Memory B cell (primary cell): ENCODE measurements at places on chromosomes 11 and 22.

DNA sequence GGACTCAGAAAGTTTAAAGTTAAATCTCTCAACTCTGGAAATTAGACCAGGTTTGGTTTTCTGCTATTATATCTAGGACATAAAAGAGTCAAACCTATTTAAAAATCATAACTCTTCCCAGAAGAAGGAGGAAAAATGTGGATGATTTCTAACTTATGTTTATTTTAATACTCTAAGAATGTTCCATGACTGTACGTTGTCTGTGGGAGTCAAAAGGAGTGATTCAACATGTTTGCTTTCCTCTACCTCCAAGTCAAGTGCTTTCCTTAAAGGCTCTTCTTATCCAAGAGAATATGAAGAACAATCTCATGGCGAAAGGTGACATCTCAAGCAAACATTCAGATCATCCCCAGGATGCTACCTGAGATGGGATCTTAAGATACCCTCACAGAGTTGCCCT is 21.6 kb downstream of the OR51E1 start:
- no peak for DNase-seq

DNA sequence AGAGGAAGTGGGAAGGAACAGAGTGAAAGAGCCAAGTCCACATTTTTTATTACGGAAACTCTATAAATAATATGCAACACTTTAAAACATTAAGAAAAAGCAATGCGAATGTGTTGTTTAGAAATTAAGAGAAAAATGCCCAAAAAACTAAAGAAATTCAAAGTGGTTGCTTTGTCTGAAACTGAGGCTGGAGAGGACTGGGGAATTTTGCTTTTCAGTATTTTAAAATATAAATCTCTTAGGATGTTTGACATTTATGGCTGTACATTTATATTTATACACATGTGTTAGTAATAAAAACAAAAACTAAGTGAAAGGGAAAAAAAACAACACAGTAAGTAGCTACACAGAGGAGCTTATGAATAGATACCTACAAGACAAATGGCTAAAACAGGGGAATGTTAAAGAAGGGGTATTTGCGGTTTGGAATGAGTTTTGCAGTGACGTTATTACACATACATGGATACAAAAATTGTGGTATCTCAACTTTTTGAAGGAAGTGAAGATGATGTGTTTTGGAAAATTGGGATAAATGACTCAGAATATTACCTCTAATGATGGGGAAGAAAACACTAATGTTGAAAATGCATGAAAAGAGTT is 97.0 kb upstream of the DRD2 start:
- no peak for DNase-seq

DNA sequence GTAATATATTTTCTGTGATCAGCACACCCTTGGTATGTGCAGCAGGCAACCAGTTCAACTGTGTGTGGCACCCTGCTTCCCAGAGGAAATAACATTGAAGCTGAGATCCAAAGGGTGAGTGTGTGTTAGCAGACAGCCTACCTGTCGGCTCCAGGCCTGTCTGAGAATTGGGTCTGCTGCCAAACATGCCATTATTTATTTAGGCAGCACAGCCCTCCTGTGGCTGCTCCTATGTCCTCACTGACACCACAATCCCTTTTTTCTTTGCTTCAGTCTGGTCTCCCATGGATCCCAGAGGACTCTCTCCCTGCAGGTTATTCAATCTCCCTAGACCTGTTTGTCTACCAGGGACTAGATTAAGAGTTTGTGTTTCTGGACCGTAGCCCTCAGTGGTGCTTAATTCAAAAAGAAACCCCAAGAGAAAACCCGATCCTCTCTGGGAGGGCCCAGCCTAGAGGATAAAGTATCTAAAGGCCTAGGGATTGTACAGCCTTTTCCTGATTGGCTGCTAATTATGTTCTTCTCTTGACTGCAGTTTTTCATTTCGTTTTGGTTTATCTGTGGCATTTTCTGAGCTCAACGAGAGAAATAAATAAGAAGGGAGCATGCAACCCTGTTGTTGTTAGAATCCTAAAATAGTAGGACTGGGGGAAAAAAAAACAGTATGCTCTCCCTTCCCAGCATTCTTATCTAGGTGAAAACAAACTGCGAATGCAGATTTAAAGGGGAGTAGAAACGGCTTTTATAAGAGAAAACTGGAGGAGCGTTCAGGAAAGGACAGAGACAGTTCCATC is 24.1 kb downstream of the KCNE3 start:
- no peak for DNase-seq

DNA sequence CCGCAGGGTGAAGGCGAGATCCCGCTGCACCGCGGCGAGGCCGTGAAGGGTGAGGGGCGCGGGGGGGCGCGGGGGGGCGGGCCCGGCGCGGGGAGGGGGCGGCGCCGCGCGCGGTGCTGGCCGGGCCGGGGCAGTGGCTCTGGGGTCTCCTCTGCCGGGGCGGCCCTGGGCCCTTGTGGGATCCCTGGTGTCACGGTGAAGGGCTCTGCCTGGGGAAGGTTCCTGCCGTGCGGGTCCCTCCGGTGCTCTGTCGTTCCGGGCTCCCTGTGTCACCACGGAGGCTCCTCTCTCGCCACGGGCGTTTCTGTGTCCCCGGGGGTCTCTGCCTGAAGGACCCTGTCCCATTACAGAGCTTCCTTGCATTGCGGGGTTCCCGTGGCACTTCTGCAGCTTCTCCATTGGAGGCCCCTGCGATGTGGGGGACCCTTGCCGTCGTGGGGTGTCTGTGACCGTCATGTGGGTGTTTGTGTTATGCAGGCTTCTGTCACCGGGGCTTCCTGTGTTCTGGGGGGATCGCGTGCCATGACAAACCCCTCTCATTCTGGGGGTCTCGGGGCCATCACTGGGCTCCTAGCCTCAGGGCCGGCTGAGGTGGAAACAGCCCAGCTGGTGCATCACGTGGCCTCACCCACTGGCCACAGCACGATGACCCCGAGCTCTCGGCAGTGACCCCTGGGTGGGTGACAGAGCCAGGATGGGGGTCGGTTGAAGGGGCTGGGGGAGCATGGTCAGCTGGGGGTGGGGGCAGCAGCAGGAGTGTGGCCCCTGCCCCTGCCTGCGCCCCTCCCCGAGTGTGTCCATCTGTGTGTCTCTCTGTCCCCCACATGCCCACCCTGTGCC is 25.3 kb downstream of the SHANK3 start:
- no peak for DNase-seq

DNA sequence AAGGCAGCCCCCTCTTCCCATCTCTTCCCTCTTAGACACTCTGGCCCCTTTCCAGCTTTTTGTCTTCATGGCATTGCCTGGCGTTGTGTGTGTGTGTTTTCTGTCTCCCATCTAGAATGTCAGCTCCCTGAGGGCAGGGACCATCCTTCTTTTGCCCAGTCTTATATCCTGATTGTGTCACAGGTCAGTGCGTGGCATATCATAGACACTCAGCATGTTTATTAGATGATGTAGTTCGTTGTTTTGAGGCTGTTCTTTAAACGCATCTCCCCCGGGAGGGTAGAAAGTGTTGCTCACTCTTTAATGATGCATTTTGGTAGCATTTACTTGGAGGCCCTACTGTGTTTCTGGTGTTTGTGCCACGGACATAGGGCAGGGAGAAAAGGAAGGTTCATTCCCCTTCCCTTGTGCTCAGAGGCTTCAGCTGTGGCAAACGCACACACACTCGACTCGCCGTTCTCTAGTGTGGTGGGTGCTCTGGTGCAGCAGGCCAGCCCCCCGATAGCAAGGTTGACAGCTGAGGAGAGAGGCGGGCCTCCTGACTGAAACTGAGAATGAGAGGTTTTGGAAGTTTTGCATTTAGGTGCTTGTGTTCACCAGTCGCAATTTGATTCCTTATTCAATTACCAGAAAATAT is 60.2 kb downstream of the TNRC6B start:
- no peak for DNase-seq

DNA sequence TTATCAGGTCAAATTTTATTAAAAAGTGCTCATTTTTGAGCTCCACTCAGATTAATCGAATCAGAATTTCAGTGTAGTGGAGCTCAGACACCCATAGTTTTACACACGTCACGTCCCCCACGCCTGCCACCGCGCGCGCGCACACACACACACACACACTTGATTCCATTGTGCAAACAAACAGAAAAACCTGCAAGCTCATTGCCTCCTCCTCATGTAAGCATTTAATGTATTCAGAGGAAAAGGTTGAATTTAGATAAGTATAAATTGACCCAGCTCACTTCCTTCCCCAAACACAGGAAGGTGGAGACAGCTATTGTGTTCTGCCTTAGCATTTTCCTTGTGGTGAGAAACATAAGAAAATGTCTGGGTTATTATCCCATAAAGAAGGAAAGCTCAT is 336.7 kb downstream of the LUZP2 start:
- no peak for DNase-seq

DNA sequence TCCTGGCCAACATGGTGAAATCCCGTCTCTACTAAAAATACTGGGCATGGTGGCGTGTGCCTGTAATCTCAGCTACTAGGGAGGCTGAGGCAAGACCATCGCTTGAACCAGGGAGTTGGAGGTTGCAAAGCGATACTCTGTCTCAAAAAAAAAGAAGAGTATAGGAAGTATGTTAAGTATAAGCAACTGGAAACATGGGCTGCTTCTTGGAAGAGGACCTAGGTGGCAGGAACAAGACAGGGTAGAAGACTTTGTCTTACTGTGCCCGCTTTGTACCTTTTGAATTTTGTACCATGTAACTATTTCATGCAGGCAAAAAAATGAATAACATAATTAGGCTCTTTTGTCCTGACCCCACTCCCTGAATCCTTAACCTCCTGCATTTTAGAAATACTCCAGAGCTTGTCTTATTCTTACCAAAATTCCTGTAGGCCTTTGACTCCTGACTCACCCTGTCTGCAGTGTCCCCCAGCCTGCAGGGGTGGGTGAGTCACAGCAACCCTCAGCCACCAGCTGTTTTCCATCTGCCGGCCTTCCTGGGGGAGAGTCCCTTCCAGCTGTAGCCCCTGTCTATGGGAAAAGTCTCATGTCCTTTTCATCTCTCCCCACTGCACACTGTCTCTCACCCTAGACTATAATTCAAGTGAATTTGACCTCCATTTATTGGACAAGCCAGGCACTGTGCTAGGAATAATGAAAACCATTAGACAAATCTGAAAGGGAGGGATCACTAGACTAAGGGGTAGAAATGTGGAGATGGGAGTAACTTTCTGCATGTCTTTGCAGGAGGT is 41.8 kb downstream of the TXN2 start:
- DNase-seq, result no peak

GRCh38 chr11:126135235-126136176 is 72.8 kb upstream of the CDON start:
- DNase-seq, result no peak

DNA sequence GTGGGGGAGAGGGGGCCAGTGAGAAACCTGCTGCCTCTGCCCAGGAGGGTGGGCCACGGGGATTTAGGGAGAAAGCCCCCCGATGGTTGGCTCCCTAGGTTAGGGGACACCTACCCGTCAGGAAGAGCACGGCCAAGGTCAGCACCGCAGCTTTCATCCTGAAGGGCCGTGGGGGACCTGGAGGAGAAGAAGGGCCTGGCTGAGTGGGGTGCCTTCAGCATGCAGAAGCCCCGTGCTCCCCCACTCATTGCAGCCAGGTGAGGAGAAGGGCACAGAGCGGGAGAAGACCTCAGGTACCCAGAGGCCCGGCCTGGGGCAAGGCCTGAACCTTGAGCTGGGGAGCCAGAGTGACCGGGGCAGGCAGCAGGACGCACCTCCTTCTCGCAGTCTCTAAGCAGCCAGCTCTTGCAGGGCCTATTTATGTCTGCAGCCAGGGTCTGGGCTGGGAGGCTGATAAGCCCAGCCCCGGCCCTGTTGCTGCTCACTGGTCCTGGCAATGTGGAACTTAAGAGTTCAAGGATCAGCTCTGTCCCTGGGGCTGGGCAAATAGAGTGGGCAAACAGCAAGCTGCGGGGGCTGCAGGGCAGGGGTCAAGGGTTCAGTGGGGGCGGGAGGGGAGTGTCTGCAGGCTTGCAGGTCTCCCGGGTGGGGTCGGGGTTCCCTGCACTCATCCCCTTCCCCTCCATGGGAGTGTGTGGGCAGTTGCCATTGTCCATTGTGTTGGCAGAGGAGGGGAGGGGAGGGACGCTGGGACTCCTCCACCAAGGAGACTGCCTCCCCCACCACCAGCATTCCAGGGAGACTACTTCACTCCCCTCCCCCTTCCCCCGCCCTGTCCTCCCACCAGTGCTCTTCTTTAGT is at the start of gene APOA1:
Gene APOA1, minus strand, starts transcription at position 392 of the 861 bp plus-strand sequence. Its CDS starts 235 bp downstream, at position 157.
- no peak for DNase-seq

- no peak for DNase-seq
Measured at GRCh38 chr11:35247863-35248262, 108.9 kb downstream of the CD44 start.

DNA sequence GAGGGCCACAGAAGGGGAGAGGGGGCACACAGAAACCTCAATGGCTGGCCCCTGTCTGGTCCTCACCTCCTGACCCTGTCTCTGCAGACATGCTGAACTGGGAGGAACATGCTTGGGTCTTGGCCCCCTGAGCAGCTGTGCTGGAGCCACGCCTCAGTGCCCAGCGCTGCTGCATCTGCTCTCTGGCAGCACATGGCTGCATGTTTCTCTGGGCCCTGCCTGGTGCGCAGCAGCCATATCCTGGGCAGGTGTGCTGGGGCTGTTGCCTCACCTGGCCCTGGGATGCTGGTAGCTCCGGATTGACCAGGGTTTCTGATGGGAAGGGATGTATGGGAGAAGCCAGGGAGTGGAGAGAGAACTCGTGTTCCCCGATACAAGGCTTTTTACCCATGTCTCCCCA is 248.0 kb downstream of the ST3GAL4 start:
- no peak for DNase-seq

DNA sequence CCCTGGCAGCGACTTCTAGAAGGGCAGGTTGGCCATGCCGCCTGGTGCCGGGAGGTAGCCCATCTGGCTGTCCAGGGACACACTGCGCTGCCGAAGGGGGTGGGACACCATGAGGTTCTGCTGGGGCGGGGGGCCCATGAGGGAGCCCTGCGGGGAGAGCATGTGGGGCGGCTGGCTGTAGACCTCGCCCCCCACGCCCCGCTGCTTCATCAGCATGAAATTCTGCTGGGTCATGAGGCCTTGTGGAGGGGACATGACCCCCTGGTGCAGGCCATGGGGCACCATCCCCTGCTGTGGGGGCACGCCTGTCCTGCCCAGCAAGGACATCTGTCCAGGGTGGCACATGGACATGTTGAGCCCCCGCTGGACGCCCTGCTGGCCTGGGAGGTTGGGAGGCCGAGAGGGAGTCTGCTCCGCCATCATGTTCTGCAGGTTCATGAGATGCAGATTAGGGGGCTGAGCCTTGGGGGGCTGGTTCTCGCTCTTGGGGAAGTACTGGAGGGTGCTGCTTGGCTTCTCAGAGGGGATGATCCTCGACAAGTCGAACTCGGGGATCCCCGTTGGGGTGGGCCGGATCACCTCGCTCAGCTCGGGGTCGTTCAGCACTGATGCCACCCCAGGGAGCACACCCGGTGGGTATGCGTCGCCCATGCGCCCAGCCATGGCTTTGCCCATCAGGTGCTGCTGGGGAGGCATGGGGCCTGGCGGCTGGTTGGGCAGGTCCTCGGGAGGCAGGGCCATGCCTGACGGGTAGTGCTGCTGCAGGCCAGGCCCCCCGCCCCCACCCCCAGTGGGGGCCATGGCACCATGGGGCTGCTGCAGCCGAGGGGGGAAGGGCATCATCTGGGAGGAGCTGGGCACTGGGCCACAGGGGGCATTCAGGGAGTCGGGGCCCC is 15.0 kb downstream of the CXCR5 start:
- DNase-seq, result no peak

GRCh38 chr11:46064221-46064620 is 57.0 kb downstream of the PHF21A start:
- no peak for DNase-seq

- no peak for DNase-seq
Measured at GRCh38 chr22:45341498-45341897, 31.8 kb downstream of the FAM118A start.

- DNase-seq, result no peak
Measured at GRCh38 chr11:123437236-123437979, 7.3 kb downstream of the GRAMD1B start.

- no peak for DNase-seq
Measured at GRCh38 chr11:32353884-32354283, 81.5 kb downstream of the WT1 start.

- DNase-seq, result no peak
Measured at GRCh38 chr11:57641011-57641807, 8.5 kb downstream of the YPEL4 start.
